ENCODE measurements at places on chromosomes 2 and 18.

DNA sequence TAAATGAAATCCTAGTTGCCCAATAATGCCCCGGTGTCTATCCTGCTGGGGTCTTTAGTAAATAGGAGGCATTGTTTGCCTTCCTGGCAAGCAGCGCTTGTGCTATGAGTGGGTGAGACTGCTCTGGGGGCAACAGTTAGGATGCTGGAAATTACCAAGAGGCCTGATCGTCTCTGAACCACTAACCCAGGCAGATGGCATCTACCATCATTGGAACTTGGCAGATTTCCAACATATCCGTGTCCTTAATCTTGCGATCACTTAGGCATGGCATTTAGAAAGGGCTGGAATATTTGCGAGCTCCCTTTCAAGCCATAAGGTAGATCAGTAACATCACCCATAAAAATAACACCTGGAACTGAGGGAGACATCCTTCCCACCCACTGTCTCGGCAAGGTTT, 18.8 kb upstream of the SH3RF3 start:
- DNase-seq = no peak

DNA sequence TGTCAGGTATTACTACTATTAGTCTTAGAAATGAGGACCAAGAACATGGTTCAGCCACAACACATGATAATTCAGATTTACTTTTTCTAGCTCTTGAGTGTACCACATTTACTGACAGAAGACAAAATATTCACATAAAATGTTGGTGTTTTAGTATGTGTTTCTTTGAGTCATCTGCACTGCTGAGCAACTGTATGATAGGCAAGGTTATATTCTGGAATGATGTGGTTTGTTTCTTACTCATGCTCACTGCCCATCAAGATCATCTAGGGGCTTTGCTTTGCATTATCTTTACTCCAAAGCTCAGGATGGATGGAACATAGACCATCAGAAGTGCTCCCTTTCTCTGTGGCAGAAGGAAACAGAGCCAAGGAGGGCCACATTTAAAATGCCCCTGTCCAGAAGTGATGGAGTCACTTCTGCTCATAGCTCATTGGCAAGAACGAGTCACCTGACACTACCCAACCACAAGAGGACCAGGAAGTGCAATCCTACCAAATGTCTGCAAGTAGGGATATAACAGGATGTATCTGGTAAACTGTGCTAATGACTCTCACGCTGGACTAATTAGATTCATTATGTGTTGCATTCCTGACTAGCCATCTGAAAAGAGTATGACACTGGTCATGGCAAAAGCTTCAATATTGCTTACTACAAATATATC, 81.5 kb downstream of the DIS3L2 start:
- no peak for DNase-seq

- DNase-seq = no peak
Observed at GRCh38 chr2:104448661-104449440, 405.1 kb upstream of the POU3F3 start.

- no peak for DNase-seq
Observed at GRCh38 chr2:127255146-127255545, 35.0 kb upstream of the CYP27C1 start.

- DNase-seq = no peak
Observed at GRCh38 chr18:42801706-42802105, 313.8 kb downstream of the RIT2 start.

GRCh38 chr18:76484749-76485387, 10.2 kb downstream of the ZNF516 start:
- DNase-seq = no peak

DNA sequence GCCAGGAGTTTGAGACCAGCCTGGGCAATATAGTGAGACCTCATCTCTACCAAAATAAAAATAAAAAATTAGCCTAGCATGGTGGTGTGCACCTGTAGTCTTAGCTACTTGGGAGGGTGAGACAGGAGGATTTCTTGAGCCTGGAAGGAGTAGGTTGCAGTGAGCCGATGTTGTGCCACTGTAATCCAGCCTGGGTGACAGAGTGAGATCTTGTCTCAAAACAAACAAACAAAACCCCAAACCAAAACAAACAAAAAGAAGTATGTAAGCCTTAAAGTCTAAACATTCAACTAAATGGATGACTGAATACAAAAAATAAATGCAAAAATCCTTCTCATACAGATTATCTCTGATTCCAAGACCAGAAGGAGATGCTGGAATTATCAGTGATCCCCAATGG, 58.6 kb downstream of the RAB31 start:
- DNase-seq = no peak

- DNase-seq = no peak
Observed at GRCh38 chr2:81576713-81577112, 1272.2 kb upstream of the LRRTM1 start.

GRCh38 chr2:28610583-28611201, 114.8 kb downstream of the PLB1 start:
- DNase-seq = no peak

- DNase-seq = no peak
Observed at GRCh38 chr2:15313657-15314056, 247.5 kb downstream of the NBAS start.

DNA sequence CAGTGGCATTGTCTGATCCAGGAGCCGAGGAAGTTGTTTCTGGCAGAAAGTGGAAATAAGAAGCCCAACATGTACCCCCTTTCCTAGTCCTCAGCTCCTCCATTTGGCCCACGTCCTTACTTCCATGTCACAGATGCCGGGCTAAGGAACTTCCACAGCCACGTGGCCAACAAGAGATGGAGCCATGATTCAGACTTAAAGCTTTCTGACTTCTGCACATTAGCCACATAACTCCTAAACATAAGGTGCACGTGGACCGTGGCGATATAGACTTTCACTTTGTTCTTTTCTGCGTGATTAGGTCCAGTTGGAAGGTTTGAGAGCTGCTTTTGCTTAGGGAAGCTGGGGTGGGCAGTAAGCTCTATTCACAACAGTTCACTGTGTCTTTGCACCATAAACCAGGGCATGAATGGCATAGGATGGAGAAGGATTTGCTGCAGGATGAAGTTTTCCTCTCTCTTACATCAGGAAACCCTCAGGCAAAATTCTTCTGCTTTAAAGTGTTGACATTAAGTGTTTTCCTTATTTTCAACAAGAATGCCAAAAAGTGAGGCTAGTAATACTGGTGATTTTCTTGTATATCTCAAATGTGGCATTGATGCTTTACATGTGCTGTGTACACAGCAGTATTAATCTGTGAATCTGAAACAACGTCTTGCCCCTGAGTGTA, 61.2 kb upstream of the RBM44 start:
- DNase-seq = no peak

DNA sequence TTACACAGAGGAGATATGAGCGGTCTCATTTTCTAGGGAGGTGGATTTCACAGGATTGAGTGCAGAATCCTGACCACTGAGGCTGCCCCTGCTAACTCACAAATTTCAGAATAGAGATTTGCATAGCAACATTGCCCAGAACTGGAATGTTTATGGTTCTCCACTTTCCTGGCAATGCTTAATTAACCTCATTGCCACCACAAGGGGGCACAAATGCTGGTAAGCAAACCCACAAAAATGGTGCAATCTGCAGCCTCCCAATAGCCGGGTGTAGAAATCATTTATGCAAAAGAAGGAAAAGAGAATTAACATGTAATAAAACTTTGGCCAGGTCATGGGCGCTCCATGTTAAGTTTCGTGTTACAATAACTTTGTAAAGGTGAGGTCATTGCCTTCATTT, 112.4 kb downstream of the CYRIA start:
- no peak for DNase-seq

GRCh38 chr2:105394951-105395611, 3.8 kb downstream of the FHL2 start:
- no peak for DNase-seq

GRCh38 chr2:229832510-229832898, 89.3 kb downstream of the TRIP12 start:
- DNase-seq = no peak

- DNase-seq = no peak
Observed at GRCh38 chr2:53903011-53903410, 43.2 kb upstream of the GPR75 start.

- DNase-seq = no peak
Observed at GRCh38 chr2:228841475-228841874, 429.6 kb downstream of the PID1 start.

GRCh38 chr2:71831193-71831577, 316.5 kb downstream of the CYP26B1 start:
- no peak for DNase-seq

GRCh38 chr2:26561918-26562810, 79.0 kb downstream of the CIB4 start:
- DNase-seq = no peak

- DNase-seq = no peak
Observed at GRCh38 chr18:23719634-23720201, 30.5 kb downstream of the LAMA3 start.

GRCh38 chr2:169983506-169983905, 156.3 kb downstream of the UBR3 start:
- DNase-seq = no peak

DNA sequence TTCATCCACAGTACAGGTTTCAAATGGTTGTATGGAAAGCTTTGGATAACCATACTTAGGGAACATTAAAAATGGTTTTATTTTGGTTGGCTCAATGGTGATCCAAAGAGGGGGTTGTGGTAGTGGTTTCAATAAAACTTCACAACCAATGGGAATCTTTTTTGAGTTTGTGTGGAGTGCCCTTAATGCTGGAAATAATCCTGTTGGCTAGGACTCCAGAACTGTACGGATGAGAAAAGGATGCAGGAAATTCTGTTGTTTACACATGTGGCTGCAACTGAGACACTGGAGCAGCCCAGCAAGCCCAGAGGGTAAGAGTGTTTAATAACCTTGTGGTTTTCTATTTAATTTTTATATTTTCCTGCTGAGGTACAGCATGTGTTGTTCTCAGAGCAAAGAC, at the start of gene CCDC102B:
TSS of gene CCDC102B (plus strand) at position 210 of the 400 bp plus-strand sequence. CDS start 38,684 bp downstream, outside the sequence.
- no peak for DNase-seq

DNA sequence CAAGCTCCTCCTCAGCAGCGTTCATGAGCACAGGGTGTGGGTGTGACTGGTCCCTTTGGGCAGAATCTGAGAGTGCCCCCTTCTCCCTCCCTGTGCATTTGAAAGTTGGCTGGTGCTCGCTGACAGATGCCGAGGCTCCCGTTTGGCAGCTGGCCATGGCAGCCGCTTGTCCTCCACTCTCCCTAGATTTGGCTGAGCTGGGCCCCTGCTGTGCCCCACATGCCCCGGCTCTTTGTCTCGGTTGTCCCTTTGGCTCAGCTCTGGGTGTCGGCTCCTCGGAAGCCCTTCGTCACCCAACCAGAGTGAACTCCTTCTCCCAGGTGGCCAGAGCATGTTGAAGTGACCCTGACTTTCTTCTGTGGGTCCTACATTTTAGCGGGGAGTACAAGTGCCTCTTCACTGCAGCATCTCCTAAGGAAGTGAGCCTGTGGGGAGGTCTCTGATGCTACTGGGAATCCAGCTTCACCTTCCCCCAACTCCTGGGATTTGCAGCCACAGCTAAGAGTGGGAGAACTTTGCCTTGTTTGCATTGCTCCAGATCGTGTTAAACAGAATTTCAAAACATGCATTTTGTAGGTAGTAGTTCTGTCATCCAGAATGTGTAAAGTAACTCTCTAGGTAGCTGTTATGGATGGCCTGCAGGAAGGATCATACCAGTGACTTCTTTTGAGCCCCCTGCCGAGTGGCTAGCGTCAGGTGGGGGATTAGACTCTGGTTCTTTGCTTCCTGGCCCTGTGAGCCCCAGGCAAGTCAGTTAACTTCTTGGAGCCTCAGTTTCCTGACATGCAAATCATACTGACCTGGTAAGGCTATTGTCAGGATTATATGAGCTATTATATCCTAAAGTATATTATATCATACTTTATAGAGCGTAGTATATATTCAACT, 24.2 kb downstream of the HPCAL1 start:
- no peak for DNase-seq

DNA sequence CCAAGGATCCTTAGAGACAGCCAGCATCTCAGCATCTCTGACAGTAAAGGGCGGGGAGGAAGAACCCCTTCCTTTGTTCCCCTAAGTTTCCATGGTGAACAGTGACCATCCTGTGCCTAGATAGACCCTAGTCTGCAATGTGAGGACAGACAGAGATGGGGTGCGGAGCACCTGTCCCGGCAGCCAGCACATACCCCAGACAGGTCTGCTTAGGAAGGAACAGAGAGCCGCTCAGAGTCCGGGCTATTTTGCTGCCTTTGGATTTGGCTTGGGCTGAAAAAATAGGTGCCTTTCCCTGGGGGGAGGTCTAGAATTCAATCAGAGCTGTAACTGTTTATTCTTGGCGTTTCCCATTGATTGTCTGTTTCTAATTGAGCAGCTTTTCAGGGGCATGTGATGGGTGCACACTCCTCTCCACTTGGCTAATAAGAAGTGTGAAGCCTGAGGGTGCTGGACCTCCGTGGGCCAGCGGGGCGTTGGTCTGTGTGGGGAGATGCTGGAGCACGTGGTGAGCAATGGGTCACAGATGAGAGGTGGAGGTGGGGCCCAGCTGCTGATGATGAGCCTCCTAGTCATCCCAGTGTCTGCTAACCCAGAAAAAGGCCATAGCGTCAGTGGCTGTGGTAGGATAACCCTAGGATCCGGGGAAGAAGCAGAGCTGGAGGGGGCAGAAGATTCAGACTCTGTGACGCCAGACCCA, 236.8 kb downstream of the SEPTIN10 start:
- no peak for DNase-seq

- no peak for DNase-seq
Observed at GRCh38 chr18:68520406-68521075, 194.4 kb downstream of the TMX3 start.

DNA sequence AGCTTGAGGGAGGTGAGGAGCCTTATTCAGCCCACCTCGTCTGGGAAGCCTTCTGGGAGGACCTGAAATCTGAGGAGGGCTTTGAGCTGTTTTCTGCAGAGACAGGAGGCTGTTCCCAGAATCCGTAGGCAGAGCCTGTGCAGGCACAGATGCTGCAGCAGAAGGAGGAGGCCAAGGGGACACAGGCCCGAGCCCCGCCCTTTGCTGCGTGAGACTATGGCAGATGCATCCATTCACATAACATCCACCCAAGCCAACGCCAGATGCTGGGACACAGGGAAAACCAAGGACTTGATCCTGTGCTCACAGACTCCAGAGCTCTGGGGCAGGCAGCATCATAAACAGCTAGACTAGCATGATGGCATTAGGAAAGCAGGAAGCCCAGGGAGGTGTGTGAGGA, 98.2 kb downstream of the KCNF1 start:
- no peak for DNase-seq

DNA sequence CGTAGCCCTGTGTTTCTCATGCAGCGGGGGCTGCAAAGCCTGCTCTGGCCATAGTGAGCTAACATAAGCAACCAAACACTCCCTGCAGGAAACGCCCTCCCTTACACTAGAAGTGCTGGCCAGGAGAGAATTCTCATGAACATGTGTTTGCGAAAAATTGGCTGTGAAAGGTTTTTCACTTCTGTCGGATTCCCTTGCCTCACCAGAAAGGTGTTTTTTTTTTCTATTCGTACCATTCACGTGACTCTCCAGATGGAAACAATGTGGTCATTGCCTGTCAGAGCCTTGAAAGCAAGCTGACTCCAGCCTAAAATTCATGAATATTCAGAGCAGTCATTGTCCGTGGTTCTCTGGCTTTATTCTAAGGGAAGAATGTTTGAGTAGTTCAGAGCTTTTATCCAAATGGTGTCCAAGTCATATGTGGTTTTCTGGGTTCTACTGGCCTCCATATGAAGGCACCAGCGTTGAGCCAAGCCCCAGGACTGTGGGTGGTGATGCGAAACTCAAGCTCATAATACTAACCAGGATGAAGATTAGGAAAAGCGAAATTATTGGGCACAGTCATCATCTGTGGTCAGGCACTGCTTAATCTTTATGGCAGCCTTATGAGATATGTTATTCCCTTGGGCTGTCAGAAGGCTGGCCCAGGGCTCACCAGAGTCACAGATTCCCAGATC, 236.4 kb downstream of the ALPK2 start:
- DNase-seq = no peak

GRCh38 chr18:10482985-10483949, 28.8 kb downstream of the APCDD1 start:
- DNase-seq = no peak
